ENCODE measurements at places on chromosomes 7 and 10. TPM values are rescaled to one million over a fixed set of nuclear protein-coding genes. Genes with fewer than 3 reads are reported as not detected.

The TWIST1 gene
- not detected for total RNA-seq

DNA sequence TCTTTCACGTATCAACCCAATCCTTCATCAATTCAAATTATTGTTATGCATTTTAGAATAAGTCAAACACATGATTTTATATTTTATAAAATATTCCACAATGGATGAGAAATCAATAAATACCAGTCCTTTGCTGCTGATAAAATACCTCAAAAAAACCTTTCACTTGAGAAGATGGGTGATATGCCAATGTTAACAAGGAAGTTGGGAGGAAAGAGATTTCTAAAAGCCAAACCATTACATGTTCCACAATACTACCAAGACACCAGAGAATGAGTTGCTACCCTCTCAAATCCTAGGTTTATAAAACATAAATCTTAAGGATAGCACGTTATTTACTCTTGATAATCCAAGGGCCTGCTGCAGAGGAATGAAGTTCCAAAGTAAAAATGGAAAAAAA, 14.4 kb downstream of the RNF133 start:
- DNase-seq: no peak

The STK31 gene
- total RNA-seq: not detected

DNA sequence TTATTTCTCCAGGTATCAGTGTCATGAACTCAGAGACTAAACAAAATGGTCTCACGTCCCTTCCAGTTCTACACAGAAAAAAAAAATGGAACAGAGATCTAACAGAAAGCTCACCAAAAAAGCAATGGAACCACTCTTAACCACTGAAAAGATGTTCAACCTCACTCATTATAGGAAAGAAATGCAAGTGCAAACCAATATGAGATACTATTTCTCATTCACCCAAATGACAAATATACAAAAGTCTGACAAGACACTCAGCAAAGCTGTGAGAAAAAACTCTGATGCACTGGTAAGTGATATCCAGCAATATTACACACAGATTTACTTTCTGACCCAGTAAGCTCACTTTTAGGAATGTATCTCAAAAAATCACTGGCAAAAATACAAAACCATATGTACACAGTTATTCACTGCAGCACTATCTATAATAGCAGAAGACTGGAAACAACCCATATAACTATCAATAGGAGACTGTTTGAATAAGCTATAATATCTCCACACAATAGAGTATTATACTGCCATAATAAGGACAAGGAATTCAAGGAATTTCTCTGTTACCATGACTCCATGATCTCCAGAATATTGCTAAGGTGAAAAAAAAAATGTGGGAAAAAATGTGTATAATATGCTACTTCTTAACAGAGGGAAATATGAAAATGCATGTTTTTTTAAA, 36.6 kb downstream of the ABI1 start:
- DNase-seq: no peak

The CCSER2 gene
- 42.4 TPM for total RNA-seq

DNA sequence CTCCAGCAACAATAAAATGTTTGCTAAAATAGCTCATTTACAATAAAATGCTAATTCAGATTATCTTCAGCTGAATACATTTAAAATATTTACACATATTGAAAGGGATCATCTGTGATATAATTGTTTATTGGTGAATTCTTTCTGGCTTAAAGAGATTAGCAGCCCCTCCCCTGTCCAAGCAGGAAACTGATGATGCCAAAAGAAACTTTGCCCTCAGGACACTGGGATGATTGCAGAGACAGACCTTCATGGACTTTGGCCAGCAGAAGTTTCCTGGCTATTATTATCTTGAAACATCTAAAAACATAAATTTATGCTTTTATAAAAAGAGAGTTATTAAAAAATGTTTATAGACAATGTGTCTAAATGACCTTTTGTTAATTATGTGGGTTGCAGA, 764.9 kb upstream of the MBL2 start:
- DNase-seq: no peak

The MEOX2 gene
- not detected for total RNA-seq

GRCh38 chr10:60426425-60426824, 36.8 kb upstream of the ANK3 start:
- DNase-seq: no peak

- no peak for DNase-seq
Measured at GRCh38 chr10:59575269-59575668, 134.4 kb downstream of the SLC16A9 start.

DNA sequence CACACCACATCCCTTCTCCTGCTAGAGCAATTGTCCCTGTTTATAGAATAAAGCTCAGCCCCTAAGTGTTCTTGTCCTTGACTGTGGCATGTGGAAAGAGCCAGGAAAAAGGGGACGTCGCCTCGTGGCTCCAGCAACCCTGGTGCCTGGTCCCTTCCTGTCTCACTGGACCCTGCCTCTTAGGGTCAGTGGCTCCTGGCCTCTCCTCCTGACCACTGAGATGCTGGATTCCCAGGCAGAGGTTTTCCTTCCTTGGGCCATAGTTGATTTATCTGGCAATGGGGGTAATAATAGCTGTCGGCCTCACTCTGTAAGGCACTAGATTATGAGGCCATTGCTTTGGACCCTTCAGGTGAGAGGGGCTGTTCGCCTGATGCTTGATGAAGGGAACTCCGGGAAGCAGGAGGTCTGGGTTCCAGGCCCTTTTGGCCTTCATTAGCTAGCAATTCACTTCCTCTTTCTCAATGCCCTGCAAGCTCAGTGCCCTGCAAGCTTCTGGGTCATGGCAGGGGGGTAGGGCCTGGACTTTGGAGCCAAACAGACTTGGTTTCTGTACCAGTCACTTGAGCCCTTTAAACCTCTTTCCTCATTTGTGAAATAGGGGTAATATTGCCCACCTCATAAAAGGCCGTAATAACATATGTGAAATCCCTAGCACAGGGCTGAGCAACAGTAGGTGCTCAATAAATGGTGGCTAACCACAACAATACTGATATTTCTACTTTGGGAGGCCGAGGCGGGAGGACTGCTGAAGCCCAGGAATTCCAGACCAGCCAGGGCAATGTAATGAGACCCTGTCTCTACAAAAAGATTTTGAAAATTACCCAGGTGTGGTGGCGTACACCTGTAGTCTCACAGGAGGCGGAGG, 1.1 kb downstream of the ASL start:
- no peak for DNase-seq

GRCh38 chr10:24871011-24871935, 81.1 kb downstream of the PRTFDC1 start:
- no peak for DNase-seq

- no peak for DNase-seq
Measured at GRCh38 chr10:15015451-15015850, 28.3 kb upstream of the OLAH start.

The ICA1 gene
- 0.62 TPM for total RNA-seq

GRCh38 chr7:116139007-116139406, 71.3 kb upstream of the TES start:
- DNase-seq: no peak

The RHOBTB1 gene
- total RNA-seq: 0.16 TPM

- DNase-seq: no peak
Measured at GRCh38 chr7:112484671-112485167, 3.9 kb downstream of the LSMEM1 start.

The RET gene
- total RNA-seq: not detected

GRCh38 chr7:129417073-129417472, 17.2 kb upstream of the STRIP2 start:
- no peak for DNase-seq

DNA sequence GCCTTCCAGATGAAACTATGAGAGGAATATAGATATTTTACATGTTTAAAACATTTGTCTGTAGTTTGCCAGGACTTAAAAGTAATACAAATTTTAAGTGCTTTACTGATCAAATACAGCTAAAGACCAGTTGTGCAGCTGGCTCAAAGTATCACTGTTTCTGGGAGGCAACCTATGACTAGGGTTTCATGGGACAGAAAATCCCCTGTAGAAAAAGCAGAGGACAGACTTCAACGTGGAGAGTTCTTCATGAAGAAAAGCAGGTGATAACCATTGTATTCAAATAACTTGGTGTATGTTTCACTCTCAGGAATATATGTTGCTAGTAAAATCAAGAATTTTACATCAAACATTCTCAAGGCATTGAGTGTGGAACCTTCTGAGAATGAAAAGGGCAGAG, 40.9 kb downstream of the PTER start:
- no peak for DNase-seq

The FZD1 gene
- total RNA-seq: 0.22 TPM

The AIFM2 gene
- total RNA-seq: 10.4 TPM

DNA sequence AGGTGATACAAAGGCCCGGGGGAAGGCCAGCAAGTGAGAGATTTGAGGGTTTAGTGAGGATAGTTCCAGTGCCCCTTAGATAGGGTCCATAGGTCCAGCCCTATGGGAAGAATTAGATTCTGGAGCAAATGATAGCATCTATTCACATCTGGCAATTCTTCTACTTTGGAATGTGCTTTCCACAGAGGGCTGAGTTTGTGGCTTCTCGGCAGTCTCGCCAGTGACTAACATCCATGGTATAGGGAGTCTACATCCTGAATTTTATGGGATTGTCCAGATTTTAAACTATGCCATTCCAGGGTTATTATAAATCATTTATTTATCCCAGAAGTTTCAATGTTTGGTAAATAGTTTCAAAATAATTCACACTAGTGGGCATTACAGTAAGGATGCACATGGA, 207.3 kb upstream of the ADO start:
- DNase-seq: no peak

GRCh38 chr10:119006451-119007210, 22.9 kb upstream of the NANOS1 start:
- no peak for DNase-seq

The MEIG1 gene
- total RNA-seq: 1.1 TPM

DNA sequence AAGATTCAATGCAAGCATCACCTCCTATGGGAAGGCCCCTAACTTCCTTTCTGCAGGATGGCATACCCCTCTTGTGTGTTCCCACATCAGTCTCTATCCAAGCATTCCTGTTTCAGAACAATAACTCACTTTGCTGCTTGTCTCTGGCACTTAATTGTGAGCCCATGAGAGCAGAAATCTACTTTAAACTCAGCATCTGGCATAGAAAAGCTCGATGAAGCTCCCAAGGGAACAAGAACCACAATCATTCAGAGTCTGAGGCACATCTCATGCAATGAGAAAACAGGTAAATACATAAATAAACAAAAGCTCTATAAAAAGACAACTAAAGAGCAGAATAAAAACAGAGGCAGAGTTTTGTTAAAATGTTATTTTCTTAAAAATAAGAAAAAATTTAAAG, 66.2 kb downstream of the VPS41 start:
- DNase-seq: no peak

DNA sequence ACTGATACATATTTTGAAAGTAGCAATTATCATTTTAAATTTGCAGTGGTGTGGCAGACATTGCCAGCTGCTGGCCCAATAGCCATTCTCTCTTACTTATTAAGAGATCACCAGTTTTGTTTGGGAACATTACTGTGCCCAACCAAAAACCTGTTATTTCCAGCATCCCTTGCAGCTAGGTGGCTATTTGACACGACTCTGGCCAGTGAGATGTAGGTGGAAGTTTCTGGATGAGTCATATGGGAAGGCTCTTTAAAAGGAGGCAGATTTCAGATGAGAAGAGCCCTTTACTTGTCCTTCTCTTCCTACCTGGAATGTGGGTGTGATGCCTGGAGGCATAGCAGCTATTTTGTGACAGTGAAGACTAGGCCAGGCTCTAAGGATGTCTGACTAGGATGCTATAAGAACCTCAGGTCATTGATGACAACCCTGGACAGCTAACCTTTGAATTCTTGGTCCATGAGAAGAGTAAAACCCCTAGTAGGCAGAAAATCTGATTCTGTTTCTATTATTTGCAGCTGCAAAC, 77.9 kb downstream of the CARD11 start:
- no peak for DNase-seq

The SLC18A2 gene
- total RNA-seq: not detected

The DMBT1 gene
- total RNA-seq: not detected

The MDFIC gene
- 55.9 TPM for total RNA-seq
